ENCODE measurements at places on chromosomes 1 and 21.

DNA sequence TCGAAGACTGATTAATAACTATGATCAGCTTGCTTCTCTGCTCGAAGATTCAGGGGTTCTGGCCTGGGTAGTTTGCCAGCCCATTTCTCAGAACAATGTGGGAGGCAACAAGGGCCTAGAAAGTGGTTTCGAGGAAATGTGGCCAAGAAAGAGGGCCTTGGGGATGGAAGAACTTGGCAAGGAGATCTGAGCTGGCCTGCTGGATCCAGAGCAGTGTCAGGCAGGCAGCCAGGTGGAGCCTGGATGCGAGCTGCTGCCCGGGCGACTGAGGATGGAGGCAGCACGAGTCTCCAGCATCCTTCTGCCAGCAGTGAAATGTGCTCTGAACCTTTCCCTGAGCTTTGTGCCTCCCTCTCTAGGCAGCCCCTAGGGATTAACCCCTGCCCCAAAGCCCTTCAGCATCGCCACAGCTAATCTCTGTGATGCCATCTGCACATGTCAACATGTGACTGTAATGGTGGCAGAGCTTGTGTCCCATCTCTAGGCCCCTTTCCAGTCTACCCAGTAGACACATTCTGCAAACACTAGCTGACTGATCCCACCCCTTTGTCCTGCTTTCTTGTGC lies 61.0 kb upstream of the NEK2 start:
- DNase-seq, result no peak

- no peak for DNase-seq
Observed at GRCh38 chr1:76136894-76137293, 62.3 kb downstream of the ST6GALNAC3 start.

GRCh38 chr1:202615501-202616354 lies 94.5 kb downstream of the SYT2 start:
- DNase-seq, result peak; percentile 38

GRCh38 chr1:221711063-221711577 lies 30.8 kb downstream of the DUSP10 start:
- no peak for DNase-seq

DNA sequence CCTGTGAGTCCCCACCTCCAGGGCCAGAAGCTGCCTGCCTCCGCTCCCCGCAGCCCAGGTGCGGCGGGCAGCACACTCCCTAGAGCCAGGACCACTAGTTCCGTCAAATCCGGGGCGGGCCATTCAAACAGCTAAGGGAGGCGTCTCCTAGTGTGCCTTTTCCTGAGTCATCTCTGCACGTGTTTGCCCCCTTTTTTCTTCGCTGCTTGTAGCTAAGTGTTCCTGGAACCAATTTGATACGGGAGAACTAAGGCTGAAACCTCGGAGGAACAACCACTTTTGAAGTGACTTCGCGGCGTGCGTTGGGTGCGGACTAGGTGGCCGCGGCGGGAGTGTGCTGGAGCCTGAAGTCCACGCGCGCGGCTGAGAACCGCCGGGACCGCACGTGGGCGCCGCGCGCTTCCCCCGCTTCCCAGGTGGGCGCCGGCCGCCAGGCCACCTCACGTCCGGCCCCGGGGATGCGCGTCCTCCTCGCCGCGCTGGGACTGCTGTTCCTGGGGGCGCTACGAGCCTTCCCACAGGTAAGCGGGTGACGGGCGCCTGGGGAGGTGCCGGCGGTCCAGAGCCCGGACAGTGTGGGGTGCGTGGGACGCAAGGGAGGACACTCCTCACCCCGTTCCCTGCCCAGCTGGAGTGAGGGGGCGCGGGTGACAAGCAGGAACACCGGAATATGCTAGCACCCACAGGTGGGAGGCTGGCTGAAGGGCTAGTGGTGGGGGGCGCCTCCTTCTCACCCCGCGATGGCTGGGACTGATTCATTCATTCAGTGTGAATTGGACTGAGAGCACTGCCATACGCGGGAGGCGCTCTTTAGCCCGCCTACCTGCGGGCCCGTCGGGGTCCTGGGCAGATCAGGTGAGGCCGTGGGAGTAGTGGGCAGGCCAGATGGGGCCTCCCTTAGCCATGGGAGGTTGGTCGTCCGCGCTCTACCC lies at the start of gene TNFRSF8:
Gene TNFRSF8 (plus strand): TSS at position 163 of the 932 bp plus-strand sequence. CDS start 296 bp downstream, at position 459.
- DNase-seq, result no peak

GRCh38 chr1:164519426-164519825 lies 39.6 kb upstream of the PBX1 start:
- DNase-seq, result no peak

GRCh38 chr1:175075572-175076568 lies 8.2 kb downstream of the TNN start:
- no peak for DNase-seq

DNA sequence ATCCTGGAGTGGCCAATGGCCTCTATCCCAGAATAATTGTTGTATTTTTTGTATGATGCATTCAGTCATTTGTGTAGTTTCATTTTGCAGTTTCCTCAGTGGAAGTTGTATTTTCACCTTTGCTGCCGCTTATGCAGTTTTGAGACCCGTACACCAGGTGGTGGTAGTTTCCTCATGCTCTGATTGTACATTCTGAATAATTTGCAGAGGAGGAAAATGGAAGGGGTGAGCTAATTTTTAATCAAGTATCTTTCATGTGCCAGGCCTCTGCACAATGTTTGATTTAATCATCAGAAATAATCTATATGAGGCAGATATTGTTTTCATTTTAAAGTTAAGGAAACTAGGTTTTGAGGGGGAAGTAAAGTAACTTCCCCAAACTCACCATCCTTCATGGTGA lies 29.5 kb downstream of the HLX start:
- no peak for DNase-seq

DNA sequence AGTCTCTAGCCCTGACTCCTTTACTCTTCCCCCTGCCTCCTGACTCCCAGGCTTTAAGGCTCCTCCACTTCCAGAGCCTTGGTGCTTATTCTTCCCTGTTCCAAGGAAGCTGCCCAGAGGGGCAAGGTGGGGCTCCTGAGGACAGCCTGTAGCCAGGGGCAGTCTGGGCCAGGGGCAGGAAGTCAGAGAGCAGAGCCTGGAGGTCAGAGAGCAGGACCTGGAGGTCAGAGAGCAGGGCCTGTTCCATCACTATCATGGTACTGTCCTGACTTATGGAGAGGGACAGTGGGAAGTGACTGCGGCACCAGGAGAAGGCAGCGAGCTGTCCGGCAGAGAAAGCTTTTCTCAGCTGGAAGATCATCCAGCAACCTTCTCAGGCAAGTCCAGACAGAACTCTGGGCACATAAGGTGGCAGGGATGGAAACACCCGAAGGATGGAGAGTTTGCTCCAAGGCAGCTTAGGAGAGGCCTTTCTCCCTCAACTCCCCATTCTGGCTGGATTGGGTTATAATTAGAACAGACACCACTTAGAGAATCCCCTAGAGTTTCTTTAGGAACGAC lies 25.0 kb downstream of the PLXNA2 start:
- no peak for DNase-seq

DNA sequence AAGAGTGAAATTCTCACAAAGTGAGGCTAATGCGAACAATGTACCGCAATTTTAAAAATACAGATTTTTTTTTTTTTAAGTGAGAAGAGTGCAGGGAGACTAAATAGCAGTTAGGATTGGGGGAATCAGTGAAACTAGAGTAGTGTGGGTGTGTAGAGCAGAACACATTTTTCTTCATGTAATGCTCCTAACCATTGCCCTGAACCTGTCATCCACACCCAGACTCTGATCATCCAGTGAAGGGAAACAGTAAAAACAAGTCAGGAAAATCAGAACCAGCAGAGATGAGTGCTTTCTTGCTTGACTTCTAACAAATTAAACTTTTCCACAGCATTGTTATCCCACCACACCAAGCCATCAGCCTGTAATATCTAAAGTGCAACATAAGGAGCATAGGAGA lies 9.1 kb downstream of the CADM3 start:
- DNase-seq, result peak; percentile 52

GRCh38 chr1:162984699-162985098 lies 84.5 kb upstream of the RGS4 start:
- DNase-seq, result no peak

- DNase-seq, result no peak
Observed at GRCh38 chr1:160489513-160490261, 33.4 kb downstream of the SLAMF6 start.

- DNase-seq, result no peak
Observed at GRCh38 chr1:59229138-59229537, 67.8 kb upstream of the FGGY start.

GRCh38 chr1:20590306-20590777 lies 1.4 kb downstream of the CDA start:
- no peak for DNase-seq

DNA sequence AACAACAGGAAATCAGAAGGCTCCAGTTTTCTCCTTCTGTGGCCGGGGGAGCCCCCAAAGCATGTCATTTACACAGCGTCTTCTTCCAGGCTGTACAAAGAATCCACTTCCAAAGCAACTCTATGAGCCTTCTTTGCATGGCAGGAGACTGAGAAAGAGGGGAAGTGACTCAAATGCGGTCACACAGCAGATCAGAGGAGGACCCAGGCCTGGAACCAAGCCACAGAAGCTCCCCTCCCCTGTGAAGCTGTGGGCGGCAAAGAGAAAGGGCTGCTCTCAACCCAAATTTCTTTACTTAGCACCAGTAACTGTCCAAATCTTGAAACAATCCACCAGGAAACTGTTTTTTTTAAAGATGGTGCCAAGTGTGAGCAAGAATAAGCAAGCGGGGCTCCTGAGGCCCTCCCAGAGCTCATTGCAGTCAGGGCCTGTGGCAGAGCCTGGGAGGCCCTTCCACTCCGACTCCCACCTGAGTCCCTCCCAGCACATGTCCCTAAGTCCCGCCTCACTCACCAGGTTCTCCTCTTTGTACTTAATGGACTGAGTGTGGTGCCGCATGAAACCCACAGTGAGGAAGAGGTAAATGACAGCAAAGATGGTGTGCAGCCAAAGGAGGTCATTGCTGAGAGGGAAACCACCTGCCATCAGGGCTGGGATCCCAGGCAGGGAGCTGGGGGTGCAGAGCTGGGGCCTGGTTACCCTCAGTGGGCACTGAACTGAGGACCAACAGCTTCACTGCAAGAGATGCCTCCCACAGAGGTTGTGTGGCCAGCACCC lies 15.9 kb downstream of the TMEM63A start:
- no peak for DNase-seq

GRCh38 chr1:168476588-168477385 lies 67.0 kb downstream of the XCL2 start:
- DNase-seq, result no peak

DNA sequence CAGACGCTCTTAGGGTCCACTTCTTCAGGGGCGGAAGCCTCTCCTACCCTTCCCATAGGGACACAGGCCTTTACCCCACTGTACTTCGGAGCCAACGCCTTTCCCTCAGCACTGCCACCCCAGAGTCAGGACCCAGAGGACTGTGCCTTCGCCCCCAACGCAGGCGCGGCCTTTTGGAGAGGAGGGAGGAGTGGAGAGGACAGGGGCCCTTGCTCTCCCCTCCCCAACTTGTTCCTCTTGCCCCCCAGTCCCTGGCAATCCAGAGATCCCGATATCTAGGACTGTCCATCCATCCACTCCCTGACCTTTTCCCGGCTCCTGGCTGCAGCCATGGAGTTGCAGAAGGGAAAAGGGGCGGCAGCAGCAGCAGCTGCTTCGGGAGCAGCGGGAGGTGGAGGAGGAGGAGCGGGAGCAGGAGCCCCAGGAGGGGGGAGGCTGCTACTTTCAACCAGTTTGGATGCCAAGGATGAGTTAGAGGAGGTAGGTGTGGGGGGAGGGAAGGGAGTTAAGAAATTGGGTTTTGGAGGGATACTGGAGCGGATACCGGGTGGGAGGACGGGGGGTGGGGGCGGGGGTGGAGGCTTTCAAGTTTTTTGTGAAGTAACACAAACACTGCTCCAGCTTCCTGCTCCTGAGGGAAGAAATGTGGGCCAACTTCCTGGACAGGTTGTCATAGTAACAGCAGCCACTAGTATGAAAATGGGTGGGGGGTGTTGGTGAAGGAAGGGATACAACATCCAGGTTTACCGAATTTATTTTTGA lies 636 bp downstream of the INTS3 start:
- DNase-seq, result peak; percentile 58

- DNase-seq, result no peak
Observed at GRCh38 chr1:76285578-76286135, 211.1 kb downstream of the ST6GALNAC3 start.

DNA sequence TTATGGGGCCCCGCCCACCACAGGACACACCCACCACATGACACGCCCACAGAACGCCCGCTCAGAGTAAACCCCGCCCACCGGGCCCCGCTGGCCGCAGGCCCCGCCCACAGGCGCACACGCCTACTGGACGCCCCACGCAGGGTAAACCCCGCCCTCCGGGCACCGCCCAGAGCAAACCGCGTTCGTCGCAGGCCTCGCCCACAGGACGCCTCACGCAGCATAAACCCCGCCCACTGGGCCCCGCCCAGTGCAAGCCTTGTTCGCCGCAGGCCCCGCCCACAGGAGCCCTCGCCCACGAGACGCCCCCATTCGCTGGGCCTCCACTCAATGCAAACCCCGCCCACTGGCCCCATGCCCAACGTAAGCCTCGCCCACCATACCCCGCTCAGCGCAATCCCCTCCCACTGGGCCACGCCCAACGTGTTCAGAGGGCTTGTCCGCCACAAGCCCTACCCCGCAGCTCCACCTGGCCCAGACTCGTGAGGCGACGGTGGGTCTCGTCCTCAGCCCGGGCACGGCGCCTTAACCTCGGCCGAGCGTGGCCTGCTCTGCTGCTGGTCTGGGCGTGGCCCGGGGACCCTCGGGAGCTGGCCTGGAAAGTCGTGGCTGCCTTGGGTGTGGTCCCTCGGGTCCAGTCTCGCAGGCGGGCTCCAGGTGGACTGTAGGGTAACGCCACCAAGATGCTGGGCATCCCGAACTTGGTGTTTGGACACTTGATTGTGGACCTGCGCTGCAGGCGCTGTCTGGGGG lies 401 bp upstream of the TMEM52 start:
- DNase-seq, result peak; percentile 86

- no peak for DNase-seq
Observed at GRCh38 chr1:151985768-151986167, 7.9 kb downstream of the S100A10 start.

- no peak for DNase-seq
Observed at GRCh38 chr1:158570480-158570879, at the start of gene OR6P1. TSS of gene OR6P1 (minus strand) at chr1:158570580. CDS start at chr1:158563604, 6,976 bp downstream.

DNA sequence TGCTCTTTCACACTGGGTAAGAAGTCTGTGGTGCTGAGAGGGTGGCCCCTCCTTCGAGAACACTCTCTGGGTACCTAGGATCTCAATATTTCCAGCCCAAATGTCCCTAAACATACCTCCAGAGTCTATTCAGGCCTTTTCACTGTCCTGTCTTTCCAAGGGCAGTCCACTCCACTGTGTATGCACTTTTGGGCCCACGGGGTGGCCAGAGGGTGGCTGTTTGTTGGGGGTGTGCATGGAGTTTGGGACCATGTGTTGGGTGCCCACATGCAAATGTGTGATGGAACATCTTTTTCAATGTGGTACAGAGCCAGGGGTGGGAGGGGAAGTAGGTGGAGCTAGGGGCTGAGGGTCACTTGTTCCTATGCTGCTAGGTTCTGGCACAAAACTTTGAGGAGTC lies 87.5 kb downstream of the FAM78B start:
- DNase-seq, result no peak

DNA sequence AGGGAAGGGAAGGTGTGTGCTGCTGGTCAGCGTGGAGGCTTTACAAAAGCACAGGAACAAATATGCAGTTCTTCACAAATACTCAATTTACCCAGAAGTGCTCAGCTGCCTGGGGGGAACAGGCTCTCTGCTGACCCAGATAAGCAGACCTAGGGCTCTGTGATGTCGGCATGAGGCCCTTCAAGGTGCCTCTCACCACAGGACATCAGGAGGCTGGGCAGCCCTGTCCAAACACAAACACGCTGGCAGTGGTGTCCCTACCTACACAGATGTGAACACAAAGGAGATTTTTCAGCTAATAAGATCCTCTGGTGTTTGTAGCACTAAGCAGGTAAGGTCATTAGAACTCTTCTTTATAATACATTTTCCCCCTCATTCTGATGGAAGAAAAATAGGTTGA lies 243.0 kb upstream of the PROX1 start:
- no peak for DNase-seq
